ENCODE measurements at places on chromosomes 4 and X.

GRCh38 chr4:186765673-186766546 is 42.3 kb upstream of the FAT1 start:
- DNase-seq = no peak

GRCh38 chrX:31464306-31464915 is 392.6 kb upstream of the FTHL17 start:
- no peak for DNase-seq

DNA sequence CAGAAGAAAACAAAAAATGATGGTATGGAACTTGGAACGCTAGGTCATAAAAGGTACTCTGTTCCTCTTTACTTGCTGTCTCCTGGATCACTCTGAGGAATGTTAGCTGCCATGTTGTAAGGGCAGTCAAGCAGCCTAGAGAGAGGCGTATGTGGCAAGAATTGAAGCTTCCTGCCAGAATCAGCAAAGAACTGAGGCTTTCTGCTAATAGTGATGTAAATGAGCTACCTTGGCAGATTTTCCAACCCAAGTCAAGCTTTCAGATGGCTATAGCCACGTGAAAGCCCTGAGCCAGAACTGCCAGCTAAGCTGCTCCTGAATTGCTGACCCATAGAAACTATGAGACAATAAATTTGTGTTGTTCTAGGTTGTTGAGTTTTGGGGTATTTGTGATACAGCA is 38.7 kb downstream of the AASDH start:
- no peak for DNase-seq

DNA sequence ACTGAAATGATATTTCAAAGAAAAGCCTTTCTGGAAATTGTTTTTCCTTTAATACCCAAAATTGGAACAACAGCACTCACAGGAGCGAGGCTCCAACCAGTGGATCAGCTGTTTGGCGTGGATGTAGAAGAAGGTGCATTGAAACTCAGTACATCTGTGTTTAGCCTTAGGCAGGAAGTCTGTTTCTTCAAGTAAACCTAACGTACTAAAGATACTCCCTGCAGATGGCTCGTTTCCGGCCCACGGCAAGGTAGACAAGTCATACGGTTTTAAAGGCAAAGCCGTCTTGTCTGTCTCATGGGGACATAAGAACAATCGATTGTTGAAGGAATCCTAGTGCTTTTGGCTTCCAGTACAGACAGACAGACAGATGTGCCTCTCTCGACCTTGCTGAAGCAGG is 50.0 kb upstream of the CLCN4 start:
- no peak for DNase-seq

- DNase-seq = no peak
These were observed 305.4 kb upstream of the F9 start for GRCh38 chrX:139224953-139225665.

- no peak for DNase-seq
These were observed 38.0 kb downstream of the MAGEE2 start for GRCh38 chrX:75746891-75747639.

GRCh38 chr4:833156-833555 is 7.2 kb upstream of the CPLX1 start:
- DNase-seq = no peak

DNA sequence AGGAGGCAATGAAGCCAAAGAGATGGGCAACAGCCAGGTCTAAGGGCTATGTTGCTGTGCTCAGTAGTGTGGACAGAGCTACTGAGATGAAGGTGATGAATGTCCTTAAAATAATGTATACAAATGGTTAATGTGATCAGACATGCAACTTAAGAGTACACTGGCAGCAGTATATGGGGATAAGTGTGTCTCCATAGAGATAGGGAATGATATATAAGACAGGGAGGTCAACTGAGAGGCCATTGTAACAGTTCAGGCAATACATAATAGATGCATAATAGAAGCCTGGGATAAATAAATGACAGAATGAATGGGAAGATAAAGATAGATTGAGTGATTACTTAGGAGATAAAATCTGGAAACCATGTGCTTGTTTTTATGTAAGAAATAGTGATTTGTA is 250.0 kb downstream of the CFAP299 start:
- no peak for DNase-seq

DNA sequence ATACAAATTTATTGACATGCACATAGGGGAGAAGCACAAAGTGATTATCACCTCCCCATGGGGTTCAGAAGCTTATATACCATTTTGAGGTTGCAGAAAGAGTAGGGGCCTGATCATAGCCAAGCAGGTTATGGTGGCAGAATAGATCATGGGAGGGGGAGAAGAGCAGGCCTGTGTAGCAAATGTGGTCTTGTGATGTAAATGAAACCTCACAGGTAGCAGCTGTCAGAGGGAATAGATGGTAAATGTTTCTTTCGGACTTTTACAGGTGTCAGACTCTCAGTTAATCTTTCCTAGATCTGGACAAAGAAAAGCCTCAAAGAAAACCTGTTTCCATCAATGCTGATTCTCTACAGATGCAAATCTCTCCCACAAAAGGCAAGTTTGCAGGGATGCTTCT is 84.4 kb downstream of the CFAP299 start:
- no peak for DNase-seq

DNA sequence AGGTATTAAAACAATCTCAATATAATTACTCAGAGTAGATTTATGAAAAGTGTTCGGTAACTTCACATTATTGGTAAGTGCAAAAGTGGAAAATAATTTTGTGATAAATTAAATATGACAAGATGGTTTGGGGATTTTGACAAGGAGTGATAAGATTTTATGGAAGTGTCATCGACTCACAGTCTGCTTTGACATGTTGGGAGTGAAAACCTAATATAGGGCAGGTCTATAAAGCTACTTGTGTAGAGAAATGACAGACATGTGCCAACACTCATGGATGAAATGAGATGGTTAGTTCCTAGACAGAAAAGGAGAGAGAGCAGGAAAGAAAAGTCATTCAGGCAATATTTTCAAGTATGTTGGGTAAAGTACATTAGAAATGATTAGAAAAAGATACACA is 456.8 kb downstream of the TRAM1L1 start:
- no peak for DNase-seq

DNA sequence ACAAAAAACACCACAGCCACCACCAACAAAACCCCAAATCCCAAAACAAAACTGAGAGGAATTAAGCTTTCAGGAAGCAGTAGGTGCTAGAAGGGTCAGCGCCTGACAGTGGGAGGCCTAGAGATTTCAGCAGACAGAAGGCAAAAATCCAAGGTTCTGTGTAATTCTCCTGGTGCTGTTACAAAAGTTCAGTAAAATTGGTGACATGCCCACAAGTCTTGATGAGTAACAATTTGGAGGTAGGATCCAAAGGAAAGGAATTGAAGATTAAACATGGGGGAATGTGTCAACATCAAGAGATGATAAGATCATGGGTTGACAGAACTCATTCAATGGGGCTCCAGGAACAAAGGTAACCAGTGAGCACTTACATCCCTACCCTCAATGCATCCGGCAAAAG is 653.8 kb upstream of the CPEB2 start:
- no peak for DNase-seq

- no peak for DNase-seq
These were observed 147.3 kb downstream of the KLHL13 start for GRCh38 chrX:117969328-117969727.

DNA sequence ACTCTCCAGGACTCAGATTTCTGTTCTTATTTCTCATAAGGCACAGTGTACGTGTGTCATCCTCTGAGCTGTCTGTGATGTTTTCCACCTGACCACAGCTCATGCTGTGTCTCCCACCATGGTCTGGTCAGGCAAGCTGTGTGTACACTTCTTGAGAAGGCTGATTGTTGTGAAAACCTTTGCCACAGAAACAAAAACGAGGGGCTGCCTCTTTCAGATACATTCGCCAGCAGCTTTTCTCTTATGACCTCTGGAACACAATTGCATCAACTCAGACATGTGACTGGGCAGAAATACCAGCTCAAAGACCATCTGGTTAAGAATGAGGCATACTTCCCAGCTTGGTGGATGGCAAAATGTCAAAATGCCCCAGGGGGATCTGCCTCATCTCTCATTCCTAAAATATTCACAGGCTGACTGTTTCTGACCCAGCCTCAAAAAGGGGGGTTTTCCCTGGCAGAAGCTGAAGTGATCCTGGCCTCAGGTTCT is 46.1 kb downstream of the PGRMC2 start:
- DNase-seq = no peak

DNA sequence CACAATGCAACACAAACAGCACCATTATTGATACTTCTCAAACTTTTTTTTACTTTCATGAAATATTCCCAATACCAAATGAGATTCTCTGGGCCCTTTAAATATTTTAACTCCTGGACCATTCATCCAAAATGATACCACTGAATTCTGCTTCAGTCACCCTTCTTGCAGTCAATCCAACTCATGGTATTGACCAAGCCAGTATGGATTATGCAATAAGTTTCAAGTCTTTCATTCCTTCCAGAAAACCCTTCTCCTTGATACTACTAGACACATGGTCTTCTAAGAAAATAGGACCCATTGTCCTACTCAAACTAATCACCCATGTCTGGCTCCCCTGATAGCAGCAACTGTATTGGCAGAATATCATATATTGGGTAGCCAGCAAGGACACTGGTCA is 23.0 kb downstream of the ZNF721 start:
- no peak for DNase-seq

- DNase-seq = peak; percentile 66
These were observed 7.6 kb upstream of the HSD17B10 start for GRCh38 chrX:53441531-53442321.

DNA sequence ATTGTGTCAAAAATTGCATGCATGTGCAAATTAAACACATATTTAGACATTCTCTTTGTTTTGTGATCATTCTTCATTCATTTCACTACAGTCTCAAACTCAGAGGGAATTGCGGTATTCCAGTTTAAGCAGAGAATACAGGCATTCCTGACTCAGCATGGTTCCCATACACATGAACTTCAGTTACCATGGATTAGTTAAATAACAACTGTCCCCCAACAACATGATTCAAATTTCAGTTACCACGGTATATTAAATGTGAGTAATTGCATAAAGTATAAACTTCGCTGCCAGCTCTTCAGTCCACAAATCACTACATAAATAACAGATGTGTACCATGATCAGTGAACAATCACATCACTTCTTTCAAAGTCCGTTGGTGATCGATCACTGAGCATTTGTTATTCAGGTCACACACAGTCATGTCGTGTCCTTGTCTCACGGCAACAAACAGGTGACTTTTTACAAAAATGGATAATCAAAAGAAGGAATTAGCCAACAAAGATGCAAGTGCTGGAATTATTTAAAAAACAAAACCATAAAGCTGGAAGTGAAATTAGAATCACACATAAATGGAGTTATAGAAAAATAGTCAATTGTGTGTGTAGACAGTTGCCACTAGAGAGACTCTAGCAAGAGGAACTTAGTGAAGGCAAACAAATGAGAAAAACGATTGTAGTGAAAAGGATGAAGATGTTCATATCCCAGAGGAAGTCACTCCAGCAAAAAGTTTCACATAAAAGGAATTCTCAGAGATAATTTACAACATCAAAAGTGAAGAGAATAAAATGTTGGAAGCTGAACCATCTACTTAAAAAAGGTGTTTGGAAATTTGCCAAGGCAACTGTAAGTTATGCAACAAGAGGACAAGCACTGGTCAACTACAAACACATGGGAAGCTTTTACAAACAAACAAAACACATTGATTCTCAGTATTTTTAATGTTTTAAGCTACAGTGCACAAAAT is 138.6 kb upstream of the SMARCAD1 start:
- no peak for DNase-seq

GRCh38 chr4:3251691-3252479 is 2.9 kb downstream of the MSANTD1 start:
- DNase-seq = peak; percentile 33

- DNase-seq = no peak
These were observed 12.8 kb downstream of the SCARB2 start for GRCh38 chr4:76200771-76201231.

DNA sequence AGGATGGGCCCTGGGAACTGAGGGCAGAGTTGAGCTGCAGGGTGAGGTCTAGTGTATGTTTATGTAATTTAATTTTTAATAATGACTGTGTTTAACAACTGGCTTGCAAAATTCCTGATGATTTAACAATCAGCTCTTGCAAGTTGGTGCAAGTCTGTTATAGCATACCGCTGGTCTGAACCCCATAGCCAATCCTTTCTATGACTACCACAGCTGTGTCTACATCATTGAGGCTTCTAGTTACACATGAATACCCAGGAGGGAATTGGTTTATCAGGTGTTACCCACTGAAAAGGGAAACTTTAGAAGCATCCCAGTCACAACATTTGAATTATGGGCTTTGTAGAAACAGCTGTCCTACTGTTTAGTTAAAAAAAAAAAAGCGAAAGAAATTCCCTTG is 38.3 kb downstream of the SUPT20HL1 start:
- DNase-seq = no peak

GRCh38 chrX:17494216-17494615 is 119.2 kb downstream of the NHS start:
- no peak for DNase-seq

DNA sequence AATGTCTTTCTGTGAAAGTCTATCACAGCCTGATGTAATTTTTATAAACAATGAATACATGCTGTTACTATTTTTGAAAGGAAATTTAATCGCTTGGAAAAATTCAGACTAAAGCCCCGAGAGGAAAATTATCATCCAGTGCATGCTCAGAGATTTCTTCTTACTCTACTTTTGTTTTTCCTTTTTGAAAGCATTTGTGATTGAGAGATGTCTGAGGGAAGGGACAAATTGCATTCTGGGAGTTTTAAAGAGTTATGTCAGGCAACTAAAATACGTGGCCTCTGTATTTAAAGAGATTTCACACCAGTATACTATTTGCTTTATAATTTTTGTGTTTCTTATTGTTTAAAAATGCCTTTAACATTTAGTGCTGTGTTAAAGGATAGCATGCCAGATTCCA is 1.4 kb upstream of the ZFX start:
- no peak for DNase-seq

GRCh38 chr4:85842540-85842939 is 367.6 kb downstream of the ARHGAP24 start:
- peak; percentile 70 for DNase-seq

GRCh38 chrX:4708970-4709760 is 995.7 kb upstream of the PRKX start:
- DNase-seq = no peak

GRCh38 chrX:21408788-21409187 is 34.6 kb downstream of the CNKSR2 start:
- DNase-seq = no peak

- DNase-seq = no peak
These were observed 30.6 kb downstream of the HOPX start for GRCh38 chr4:56650262-56651055.

All from left forelimb (tissue), 1 donor.